Stimulated activated CD8-positive, alpha-beta memory T cell treated with anti-CD3 and anti-CD28 coated beads, Interleukin-4, amount 100 ng/mL, for 48 hours (primary cell): ENCODE measurements at places on chromosomes 3 and 15.

- no peak for DNase-seq
Measured at GRCh38 chr15:100114571-100114970, 227.2 kb downstream of the ADAMTS17 start.

DNA sequence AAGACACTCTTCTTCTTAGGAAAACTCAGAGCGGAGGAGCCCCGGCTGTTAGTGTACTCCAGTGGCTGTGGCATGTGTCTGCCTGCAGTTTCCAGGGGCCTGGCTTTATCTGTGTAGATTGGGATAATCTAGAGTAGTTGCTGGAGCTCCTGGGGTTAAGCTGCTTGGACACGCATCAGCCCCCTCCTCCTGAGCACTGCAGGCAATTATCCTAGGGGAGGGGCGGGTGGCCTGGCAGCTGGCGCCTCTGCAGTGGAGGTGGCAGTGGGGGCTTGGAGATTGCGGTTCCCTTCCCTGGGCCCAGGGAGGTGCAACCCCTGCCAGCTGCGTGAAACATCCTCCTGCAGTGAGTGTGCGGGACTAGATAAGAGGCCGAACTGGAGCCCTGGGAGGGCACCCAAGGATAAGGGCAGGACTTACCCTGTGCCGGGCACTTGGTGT lies 68.2 kb downstream of the EFCAB12 start:
- no peak for DNase-seq

DNA sequence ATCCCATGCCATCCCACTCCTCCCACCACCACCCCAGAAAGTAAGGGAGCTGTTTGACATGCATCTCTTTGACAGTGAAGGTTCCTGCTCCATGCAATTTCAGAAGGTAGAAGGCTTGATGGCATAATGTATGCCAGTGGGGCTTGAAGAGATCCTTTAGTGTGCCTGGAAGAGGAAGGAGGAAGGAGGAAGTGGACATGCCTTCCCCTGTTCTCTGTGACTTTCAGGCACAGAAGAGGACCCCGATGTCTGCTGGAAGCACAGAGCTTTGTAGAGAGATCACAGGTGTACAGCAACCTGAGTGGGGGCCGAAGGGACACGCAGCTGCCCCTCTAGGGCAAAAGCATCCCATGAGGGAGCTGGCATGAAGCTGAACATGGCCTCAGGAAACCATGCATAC lies 171.6 kb downstream of the CD47 start:
- DNase-seq = no peak

DNA sequence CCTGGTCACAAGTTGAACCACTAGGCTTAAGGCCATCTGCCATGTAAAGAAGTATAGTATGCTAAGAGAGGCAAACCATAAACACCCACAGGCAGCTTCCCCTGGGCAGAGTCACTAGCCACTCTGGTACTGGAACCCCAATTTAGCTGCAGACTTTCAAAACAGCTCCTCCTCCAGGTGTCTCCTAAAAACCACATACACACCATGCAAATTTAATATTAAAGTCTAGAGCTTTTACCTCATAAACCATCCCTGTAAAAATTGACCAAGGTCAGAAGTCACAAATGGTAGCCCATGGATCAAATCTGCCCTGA lies 99.1 kb upstream of the STT3B start:
- no peak for DNase-seq

GRCh38 chr3:13078163-13078905 lies 5.1 kb upstream of the IQSEC1 start:
- DNase-seq = no peak

- no peak for DNase-seq
Measured at GRCh38 chr3:20769430-20769829, 583.4 kb upstream of the SGO1 start.

- no peak for DNase-seq
Measured at GRCh38 chr15:40918146-40918798, 10.9 kb upstream of the DLL4 start.

- DNase-seq = peak; percentile 15
Measured at GRCh38 chr3:42663581-42664437, 10.3 kb downstream of the ZBTB47 start.

- no peak for DNase-seq
Measured at GRCh38 chr3:63726656-63727055, 74.2 kb downstream of the SNTN start.

DNA sequence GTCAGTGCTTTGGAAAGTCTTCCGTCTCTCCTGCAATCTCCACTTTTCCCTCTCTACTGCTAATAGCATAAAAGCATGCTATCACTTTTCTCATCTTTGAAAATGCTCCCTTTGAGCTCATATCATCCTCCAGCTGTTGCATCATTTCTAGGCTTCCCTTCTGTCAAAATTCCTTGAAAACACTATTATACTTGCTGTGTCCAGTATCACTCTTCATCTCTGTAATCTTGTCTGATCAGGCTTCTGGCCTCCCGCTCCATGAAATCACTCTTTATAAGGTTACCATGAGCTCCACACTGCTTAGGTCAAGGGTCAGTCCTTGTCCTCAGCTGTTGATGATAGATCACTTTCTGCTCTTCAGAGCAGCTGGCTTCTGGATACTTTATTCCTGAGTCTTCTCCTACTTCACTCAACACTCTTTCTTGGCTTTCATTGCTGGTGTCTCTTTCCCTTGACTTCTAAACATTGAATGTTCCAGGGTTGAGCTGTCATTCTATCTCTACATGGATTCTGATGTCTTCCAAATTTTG lies 50.9 kb upstream of the SPTSSB start:
- no peak for DNase-seq

- DNase-seq = peak; percentile 73
Measured at GRCh38 chr3:196641333-196642054, 2.0 kb downstream of the NRROS start.

DNA sequence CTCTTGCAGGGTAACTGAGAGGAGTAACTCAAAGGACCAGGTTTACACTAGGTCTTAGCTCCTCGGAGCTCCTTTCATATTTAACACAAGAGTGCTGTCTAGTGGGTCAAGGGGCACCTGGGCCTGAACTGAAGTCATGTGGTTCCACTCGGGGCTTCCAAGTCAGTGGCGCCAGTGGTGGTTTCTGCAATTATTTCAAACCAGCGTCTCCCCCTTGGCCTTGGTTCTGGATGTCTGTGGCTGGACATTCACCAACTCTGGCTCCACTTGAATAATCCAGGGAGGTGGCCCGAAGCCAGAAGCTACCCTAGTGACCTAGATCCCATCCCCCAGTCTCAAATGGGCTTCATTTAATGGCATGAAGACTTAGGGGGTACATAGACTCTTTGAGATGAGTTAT lies 144.3 kb upstream of the ADAMTS9 start:
- DNase-seq = no peak

DNA sequence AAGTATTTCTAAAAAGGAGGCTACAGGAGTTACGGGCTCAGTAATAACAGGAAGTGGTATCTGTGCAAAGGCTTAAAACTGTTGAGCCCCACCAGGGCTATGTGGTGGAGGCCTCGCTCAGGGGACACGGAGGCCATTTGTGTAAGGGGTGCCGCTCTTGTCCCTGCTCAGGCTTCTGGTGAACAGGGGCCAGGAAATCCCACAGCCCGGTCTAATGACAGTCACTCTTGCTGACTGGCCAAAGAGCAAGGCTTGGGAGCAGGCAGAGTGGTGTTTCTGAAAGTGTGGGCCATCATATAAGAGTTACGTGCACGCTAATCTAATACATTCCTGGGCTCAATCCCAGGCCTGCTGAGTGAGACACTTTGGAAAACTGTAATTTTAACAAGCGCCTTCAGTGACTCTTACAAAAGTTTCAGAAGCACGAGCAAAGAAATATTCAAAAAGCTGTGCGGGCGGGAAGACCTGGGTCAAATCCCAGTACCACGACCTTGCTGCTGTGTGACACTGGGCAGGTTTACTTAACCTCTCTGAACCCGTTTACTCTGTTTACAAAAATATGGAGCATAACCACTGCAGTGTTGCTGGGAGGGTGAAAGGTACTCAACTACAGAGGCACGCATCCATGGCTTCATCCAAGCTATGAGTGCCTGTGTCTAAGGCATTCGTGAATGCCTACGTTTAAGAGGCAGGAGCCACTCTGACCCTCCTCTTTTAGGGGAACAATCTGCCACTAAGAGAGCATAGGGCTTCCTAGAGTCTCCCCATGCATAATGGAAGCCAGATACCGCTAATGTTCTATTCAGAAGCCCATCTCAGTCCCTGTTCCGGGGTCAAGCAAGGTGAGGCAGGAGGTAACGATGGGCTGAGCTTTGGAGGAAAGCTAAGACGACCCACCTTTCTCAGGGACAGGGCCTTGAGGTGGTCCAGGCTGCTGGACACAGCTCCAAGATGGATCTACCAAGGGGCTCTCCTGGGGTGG lies 2.0 kb downstream of the ATP10A start:
- no peak for DNase-seq
